Activated naive CD8-positive, alpha-beta T cell treated with anti-CD3 and anti-CD28 coated beads, Interleukin-2, amount 50 U/mL, for 16 hours (primary cell): ENCODE measurements at places on chromosomes 5 and 9.

DNA sequence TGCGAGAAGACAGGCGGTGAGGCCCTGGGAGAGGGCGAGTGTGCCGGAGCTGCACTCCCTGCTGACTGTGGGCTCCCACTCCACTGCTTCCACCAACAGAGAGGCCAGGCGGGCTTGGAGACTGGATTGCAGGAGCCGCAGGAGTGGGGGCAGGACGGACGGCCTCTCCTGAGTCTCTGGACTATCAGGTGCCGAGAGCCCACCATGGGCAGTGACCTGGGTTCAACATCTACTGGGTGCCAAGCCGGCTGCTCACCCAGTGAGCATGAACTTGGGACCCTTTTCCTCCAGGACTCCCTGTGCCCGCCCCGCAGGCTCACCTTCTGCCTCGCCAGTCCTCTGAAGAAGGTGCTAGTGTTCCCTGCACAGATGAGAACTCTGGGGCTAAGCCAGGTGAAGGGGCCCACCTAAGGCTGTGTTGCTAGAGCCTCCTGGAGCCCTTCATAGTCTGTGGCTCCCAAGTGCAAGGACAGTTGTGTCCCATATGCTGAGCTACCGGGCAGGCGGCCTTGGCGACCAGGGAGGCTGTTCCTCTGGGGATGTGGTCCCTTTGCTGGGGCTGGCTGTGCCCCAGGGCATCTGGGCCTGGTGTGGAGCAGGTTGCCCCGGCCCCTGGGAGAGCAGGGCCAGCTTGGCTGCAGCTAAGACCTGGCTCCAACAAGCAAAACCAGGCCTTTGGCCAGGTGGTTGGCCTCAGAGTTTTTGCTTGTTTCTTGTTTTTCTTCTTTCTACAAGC, 77.7 kb upstream of the PHYKPL start:
- DNase-seq, result no peak

DNA sequence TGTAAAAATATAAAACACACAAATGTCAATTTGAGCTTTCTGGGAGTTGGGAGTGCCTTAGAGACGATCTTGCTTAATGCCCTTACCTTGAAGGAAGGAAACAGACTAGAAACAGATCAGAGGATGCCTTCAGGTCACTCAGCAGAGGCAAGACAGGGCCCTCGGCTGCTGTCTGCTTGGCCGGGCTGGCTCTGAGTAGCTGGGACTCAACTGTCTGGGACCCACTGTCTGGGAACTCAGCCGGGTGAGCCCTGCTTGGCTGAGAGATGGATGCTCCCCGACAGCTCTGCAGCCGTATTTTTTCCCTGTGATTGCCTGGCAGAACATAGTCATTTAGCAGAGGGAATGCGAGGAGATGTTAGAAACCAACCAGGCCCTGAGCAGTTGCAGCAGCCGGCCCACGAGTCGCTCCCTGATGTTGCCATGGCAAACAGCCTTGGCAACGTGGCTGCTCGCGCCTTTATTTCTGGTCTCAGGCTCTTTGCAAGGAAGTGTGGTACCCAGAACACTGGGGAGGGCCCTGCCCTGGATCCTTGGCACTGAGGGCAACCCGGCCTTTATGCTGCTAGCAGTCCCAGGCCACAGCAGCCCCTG, 10.9 kb downstream of the PPARGC1B start:
- no peak for DNase-seq

- no peak for DNase-seq
Observed at GRCh38 chr9:95089257-95090022, 228.1 kb downstream of the FANCC start.

DNA sequence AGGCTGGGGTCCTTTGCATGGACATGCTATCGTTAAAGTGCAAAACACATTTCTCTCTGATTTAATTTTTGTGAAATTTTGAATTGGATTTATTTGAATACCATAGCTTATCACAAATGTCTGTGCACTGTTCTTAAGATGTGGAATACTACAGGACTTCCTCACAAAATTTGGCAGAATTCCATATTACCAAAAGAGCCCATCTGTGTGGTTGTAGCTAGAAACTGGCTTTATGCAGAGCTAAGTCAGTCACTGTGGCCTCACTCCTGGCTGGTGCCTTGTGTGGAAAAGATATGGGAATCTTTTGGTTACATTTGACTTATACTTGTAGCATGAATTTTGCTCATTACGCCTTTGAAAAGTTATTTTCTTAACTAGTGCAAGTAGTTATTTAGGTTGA, 35.5 kb downstream of the ACO1 start:
- no peak for DNase-seq

GRCh38 chr9:137383081-137383783, 39.7 kb downstream of the EXD3 start:
- DNase-seq, result no peak

GRCh38 chr9:91817106-91817492, 132.9 kb downstream of the ROR2 start:
- DNase-seq, result no peak

DNA sequence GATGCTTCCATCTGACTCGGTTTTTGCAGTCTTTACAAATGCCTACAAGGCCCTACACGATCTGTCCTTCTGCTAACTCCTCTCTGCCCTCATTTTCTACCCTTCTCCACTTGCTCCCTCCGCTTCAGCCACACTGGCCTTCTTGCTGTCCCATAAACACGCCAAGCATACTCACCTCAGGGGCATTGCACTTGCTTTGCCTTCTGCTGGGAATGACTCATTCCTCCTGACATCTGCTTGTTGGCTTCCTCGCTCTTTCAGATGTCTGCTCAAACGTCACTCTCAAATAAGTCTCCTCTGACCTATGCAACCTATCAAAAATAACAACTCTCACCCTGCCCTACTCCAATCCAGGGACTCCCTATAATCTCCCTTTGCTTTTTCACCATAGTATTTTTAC, 28.2 kb downstream of the CDC25C start:
- no peak for DNase-seq

- peak; percentile 42 for DNase-seq
Observed at GRCh38 chr9:94611638-94612068, 18.0 kb upstream of the FBP2 start.

- no peak for DNase-seq
Observed at GRCh38 chr5:107313098-107313497, 357.6 kb downstream of the EFNA5 start.

DNA sequence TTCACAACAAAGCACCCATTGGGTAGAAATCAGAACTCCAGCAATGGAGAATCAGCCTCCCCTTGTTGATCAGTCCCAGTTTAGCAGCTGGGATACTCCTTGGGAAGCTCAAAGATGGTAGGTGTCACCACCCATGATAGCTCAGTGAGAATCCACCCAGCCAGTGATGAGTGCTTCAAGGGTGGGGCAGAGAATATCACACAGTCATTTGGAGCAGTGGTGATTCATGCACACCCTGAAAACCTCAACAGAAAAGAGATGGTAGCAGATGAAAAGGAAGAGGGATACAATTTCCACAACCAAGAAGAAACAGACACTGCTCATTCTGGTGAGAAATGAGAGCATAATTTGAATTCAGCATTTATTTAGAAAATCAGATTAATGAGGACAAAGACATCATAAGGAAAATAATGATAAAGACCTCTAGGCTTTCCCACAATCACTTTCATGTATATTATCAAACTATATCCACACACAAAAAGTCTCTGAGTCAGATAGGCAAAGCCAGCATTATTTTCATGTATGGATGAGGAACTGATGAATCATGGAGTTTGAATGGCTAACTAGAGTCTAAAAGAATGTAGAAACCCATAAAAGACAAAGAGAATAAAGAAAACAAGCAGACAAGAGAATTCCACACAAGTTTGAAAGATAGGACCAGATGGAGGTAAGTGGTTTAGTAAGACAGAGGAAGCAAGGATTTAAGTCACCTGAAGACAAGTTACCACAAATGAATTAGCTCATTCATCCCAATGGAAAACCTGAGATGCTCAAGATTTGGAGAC, 82.9 kb downstream of the FEM1C start:
- no peak for DNase-seq

GRCh38 chr9:112048924-112049691, 126.0 kb downstream of the SUSD1 start:
- no peak for DNase-seq

GRCh38 chr5:177067503-177067902, 19.2 kb upstream of the FGFR4 start:
- no peak for DNase-seq

DNA sequence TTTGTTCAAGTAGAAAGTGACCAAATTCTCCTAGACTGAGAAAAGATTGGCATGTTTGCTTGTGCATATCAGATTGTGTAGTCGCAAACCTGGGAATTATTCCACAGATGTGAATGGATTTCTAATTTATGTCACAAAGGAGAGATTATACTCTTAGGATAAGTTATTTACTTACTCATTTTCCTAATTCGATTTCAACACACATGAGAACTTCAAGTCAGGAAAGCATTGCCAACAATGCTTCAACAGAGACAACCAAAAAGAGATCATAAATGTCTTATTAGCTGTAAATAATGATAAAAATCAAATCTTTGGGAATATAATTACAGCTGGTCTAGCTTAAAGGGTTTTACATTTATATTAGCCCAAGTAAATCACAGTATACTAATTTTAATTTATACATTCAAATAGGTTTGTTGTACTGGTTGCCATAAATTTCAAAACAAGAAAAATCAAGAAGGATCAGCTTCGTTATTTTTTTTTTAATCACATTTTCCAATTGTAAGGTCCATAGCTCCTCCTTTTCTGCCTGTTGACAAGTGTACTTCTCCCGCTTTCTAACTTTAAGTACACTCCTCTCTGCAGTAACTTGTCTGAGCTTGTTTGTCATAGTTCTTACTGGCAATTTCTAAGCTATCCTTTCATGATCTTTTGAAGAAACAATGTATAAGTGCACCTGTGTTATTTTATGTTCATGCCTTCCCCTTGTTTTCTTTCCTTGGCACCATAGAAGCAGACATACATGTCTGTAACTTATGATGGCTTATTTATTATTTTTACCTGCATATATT, 246.6 kb downstream of the DEPDC1B start:
- DNase-seq, result no peak

GRCh38 chr9:113941056-113941455, 64.9 kb downstream of the ZNF618 start:
- no peak for DNase-seq

GRCh38 chr9:109937861-109938453, 158.0 kb downstream of the PALM2AKAP2 start:
- no peak for DNase-seq

GRCh38 chr9:911005-911404, 65.5 kb upstream of the DMRT3 start:
- DNase-seq, result no peak

DNA sequence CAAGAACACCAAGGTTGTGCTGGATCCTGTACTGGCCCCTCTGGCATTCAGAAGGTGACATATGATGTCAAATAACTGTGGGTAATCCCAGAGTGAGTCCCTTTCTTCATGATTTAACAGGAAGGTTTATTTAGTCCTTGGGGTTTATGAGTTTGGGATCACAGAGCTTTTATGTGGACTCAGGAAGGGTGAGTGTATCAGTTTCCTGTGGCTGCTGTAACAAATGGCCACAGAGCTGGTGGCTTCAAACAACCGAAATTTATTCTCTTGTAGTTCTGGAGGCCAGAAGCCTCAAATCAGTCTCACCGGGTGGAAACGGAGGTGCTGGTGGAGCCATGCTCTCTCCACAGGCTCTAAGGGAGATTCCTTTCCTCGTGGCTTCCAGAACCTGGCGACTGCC, 157.7 kb downstream of the MELK start:
- no peak for DNase-seq

DNA sequence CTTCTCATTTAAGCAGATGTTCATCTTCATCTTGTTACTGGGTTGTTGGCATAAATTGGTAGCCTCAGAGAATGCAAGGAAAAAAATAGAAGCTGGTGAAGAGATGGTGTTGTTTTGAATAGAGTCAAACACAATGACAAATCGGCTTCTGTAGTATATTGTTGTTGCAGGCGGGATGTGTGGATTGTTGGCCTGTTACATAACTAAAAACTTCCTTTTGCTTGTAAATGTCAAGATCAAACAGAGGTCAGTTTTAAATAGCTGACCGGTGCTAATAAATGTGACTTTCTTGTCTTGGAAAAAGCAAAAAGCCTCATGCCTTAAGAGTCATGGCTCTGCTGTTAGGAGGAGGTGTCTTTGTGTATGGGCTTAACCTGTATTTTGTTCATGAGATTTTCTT, 59.2 kb downstream of the CCDC192 start:
- DNase-seq, result no peak

DNA sequence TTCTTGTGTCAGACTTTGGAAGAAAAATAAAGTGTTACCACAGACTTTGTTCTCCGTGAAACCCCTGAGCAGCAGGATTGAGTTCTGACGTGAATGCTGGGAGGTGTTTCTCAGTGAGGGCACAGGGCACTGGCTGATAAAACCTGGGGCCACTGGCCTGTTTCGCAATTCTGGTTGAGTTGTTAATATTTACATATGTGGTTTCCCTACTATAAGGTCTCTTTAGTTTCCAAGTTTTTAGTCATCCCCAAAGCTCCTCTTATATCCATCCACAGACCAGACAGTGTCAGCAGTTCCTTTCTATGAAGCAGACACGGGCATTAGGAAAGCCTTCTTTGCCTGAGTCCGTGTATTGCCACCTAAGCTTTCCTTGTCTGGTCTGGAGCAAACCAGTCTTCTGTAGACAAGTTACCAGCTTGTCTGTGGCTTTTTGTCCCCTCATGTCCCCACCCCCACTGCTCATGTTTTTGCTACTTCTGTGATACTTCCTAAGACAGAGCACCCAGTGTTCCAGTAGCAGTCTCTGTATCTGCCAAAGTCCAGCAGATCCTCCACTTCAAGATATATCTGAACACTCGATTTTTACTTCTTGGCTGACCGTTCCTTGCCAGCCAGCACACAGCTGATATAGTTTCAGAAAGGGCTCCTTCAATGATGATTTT, 42.0 kb downstream of the ACO1 start:
- no peak for DNase-seq

GRCh38 chr5:69468631-69469030, 24.0 kb upstream of the OCLN start:
- no peak for DNase-seq

GRCh38 chr9:545480-545879, 296.0 kb upstream of the DMRT1 start:
- no peak for DNase-seq

GRCh38 chr5:106254784-106255183, 1416.0 kb downstream of the EFNA5 start:
- DNase-seq, result no peak

- no peak for DNase-seq
Observed at GRCh38 chr5:45279109-45279508, 417.1 kb downstream of the HCN1 start.

GRCh38 chr9:130140706-130141105, 31.5 kb upstream of the NCS1 start:
- DNase-seq, result no peak
